ENCODE measurements at places on chromosomes 4 and X.

DNA sequence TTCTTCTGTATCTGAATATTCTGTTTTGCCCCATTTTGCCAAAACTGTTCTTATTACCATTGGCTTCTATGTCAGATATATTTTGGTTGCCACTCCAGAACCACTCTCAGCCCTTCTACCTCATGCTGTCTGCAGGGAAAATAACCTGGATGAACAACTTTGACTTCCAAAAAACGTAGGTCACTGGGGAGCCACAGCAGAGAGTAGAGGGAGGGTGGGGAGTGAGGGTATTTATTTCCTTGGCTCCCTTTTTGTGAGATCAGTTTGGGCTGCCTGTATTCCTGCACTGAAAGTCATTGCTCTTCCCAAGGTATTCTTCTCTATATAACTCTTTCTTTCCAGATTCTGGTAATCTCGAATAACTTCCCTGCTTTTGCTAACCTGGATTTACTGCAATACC, 6.3 kb downstream of the BMPR1B start:
- DNase-seq = no peak

GRCh38 chr4:33625748-33626147, 2618.6 kb downstream of the ARAP2 start:
- DNase-seq = no peak

DNA sequence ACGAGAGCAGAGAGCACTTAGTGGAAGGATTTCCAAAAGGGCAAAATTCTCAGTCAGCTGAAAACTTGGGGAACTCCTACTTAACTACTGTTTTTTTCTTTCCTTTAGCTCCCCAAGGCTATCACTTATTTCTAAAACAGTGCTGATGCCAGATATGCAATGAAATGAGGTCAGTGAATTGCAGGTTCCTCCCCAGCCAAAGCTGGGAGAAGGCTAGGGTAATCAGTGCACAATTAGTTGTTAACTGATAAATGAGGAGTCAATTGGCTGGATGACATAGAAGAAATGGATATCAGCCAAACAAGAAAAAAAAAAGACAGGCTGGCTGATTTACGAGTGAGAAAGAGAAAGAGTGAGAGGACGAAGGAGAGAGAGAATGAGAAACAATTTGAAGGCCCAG, 195.6 kb downstream of the GPC3 start:
- DNase-seq = no peak

GRCh38 chrX:19089555-19090040, 32.7 kb downstream of the ADGRG2 start:
- DNase-seq = no peak

- DNase-seq = no peak
Measured at GRCh38 chr4:53889326-53890055, 174.9 kb downstream of the CHIC2 start.

- no peak for DNase-seq
Measured at GRCh38 chr4:123583043-123583442, 186.4 kb downstream of the SPRY1 start.
